ENCODE measurements at places on chromosomes 11 and 22.

- no peak for DNase-seq
These were observed 52.3 kb upstream of the FAM181B start for GRCh38 chr11:82786001-82786400.

- no peak for DNase-seq
These were observed 50.0 kb upstream of the API5 start for GRCh38 chr11:43261775-43262174.

- DNase-seq: no peak
These were observed 2.3 kb downstream of the MN1 start for GRCh38 chr22:27799015-27799826.

GRCh38 chr11:120749395-120749794, 237.8 kb downstream of the GRIK4 start:
- no peak for DNase-seq

DNA sequence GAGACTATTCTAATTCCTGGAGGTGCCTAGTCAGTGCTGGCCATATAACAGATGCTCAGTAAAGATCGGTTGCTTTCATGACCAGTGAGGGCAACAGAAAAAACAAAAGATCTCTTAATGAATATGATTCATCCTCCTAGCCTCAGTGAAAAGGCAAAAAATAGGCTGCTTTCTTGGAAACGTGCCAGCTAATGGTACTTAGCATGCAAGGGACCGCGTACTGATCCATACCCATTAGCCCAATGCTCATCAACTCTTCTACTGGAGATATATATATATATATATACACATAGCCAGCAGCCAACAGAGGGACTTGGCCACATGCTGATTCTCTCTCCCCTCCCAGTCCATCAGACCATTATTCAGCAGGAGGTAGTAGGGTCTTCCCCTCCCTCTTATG, 320.4 kb downstream of the KIRREL3 start:
- no peak for DNase-seq

- DNase-seq: no peak
These were observed 7.3 kb downstream of the RASSF10 start for GRCh38 chr11:13016415-13016814.

DNA sequence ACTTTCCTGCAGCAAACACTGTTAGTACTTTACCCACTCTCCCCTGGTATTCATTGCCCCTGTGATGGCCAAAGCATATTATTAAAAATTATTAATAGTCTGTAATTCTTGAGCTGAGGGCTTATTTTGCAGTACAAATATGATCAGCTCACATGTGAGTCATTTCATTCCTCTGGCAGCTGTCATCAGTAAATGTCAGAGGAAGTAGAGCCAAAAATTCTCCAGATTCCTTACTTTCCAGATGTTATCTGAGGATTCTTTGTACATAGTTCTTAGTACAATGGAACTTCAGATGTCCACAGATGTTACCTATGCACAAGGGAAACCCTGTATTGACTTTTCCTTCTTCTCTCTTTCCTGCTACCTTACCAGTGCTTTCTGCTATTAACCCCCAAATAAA, 12.5 kb downstream of the OR5B3 start:
- no peak for DNase-seq

DNA sequence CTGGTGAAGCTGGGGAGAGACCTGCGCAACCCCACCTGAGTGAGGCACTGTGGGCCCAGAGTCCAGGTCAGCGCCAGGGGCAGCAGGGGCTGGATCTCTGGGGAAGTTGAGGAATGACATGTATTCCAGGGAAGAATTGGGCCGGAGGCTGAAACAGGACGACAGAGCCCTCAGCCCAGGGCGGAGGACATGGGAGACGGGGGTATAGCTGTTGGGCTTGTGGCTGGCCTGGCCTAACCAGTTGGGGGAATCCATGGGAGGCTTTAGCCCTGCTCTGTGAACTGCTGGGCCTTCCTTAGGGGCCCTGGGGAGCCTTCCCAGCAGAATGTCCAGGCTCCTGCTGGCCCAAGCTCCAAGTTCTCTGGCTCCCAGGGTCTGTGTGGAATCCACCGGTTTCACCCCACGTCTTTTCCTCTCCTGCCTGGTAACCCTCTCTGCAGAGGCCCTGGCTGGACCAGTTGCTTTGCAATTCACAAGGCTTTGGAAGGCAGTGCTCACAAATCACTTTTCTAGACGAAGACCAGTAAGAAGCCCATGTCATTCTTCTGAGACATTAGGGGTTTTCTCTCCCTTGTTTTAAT, 50.4 kb upstream of the KCNQ1OT1 start:
- DNase-seq: no peak

DNA sequence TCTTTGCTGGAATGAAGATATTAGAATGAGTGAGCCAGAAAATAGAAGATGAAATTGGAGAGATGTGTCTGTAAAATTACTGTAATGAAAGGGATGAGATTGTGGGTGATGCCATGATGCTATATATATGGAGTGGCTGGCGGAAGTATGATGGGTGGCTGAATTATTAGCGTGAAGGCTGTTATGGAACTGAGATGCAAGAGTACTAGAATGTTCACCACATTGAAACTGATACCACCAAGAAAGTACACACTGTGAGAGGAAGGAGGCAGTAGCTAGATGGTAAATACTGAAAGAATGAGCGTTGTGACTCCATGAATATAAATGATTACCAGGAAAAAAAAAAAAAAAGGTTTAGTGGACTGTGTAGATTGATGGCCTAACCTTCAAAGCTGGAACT, 411.9 kb downstream of the CNTN5 start:
- no peak for DNase-seq

- no peak for DNase-seq
These were observed 181.2 kb upstream of the API5 start for GRCh38 chr11:43130616-43131015.

DNA sequence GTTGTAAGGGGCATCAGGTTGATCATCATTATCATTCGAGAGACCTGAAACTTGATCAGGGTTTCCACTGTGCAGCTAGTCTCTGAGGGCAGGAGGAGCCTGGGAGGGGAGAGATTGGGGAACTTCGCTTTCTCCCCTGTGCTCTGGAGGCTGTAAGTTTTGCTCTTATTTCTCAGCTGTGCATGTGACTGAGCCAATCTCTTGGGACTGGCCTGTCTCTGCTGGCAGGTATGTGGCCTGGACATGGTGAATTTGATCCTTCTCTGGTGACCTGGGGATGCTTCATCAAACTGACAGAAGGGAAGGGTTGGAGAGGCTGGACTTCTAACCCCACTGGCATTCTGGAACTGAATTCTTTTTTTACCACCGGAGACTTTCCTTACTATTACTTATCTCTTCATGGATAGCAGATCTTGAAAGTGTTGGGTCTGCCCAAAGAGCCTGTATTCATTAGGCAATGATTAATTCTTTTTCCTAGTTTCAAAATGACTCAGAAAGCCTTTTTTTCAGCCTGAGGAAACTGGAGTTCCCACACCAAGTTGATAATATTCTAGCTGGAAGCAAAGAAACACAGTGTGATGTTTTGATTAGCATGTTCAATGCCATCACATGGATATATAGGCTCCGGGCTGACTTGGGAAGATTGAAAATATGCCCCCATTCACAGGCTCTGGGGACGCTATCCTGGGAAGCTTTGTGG, 36.5 kb downstream of the TSPAN18 start:
- DNase-seq: no peak

DNA sequence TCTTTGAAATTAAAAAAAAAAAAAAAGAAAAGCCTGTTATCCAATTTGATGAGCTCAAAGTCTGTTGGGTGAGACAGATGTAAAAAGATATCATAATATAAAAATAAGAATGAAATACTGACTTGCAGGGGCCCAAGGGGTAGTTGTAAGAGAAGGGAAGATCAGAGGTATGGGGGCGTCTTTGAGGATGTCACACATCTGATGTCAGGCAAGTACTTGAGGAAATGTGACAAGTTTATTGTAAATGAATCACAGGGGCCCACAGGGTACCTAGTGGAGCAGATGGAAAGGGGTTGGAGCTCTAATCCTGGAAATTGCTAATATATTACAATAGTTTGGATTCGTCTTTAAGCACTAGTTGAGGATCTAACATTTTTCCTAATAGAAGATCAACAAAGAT, 131.6 kb downstream of the MAML2 start:
- DNase-seq: no peak

GRCh38 chr11:119175493-119176077, 7.1 kb downstream of the NLRX1 start:
- DNase-seq: no peak

- no peak for DNase-seq
These were observed 4.3 kb upstream of the FLI1 start for GRCh38 chr11:128689591-128689947.

DNA sequence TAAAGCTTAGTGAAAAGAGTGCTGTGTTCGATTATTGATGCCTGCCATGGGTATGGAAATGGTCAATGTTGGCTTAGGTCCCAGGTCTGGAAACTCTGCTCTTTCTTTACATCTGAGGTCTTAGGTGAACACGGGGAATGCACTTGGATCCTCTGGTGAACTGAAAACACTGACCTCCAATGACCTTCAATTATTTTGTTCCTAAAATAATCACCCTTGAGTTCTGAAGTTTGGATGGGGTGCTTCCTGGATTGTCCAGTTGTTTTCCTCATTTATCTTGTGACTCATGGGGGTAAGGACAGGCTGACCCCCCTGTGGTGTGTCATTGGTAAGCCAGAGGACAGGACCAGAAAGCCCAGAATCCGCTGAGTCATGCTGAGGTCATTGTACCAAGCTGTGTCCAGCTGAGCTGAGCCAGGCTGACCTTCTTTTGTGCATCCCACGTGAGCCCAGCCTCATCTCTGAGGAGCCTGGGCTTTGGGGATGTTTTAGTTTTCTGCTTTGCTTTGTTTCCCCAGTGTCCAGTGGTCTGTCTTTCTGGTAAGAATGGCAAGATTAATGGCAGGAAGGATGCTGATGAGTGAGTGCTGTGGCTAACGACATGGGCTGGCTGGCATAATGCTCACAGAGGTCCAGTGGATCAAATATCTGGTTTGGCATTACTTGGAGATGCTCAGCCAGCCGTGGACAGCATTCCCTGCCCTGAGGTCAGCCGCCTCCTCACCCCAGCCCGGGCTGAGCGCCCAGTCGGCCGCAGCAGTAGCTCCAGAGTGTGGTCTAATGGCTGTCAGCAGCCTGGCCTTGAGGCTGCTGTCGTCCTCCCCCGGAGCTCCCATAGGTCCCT, 35.6 kb downstream of the AMPD3 start:
- no peak for DNase-seq

DNA sequence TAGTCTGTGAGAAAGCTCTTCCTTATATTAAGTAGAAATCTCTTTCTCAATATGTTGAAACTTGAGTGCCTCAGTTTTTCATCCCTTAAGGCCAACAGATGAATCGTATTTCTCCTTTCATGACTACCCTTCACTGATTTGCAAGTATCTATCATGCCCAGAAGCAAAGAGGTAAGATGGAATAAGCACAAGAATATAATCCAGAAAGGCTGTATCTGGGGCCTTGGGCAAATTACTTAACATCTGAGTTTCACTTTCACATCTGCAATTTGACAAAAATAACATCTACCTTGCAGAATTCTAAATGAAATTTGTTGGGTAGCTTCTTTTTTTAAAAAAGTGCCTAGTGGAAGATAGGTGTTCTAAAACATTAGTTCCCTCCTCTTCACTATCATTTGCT, 552.4 kb upstream of the ANO5 start:
- DNase-seq: no peak

GRCh38 chr11:117081908-117082307, 16.3 kb downstream of the SIK3 start:
- no peak for DNase-seq

DNA sequence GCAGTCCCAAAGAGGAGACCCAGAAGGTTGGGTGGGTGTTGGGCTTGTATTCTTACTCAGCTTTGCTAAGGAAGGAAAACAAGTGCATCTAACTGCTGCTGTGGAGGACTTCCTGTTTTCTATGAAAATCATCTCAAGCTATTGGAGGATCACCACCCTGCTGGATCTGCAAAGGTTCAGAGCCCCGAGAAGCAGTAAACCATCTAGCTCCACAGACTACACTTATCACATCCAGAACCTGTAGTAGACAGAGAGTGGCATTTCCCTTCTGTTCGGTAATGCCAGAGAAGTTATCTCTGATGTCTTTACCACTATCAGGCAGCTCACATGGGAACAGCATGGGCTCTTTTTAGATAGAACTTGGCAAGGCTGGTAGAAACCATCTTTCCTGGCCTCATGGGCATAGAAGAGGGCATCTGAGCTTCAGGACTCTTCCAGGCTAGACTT, 21.7 kb downstream of the KCNJ1 start:
- no peak for DNase-seq

DNA sequence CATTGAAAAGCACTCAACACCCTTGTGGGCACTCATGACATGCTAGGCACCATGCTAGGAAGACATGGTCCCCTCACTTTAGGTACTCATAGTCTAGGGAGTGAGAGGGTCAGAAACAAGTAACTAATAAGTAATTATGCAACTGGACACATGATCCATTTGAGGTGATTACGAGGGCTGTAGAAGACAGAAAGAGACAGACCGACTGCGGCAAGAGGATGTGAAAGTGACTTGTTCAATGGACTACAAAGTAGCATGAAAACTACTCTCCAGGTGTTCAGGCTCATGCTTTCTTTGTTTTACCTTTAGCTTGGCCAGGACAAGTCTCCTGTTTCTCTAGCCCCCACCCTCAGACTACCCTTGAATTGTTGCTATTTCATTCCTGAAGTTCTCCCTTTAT, 310.8 kb upstream of the SORL1-AS1 start:
- DNase-seq: no peak

GRCh38 chr11:87861030-87861429, 314.2 kb downstream of the RAB38 start:
- DNase-seq: no peak

GRCh38 chr11:123480290-123480815, 50.3 kb downstream of the GRAMD1B start:
- DNase-seq: no peak

DNA sequence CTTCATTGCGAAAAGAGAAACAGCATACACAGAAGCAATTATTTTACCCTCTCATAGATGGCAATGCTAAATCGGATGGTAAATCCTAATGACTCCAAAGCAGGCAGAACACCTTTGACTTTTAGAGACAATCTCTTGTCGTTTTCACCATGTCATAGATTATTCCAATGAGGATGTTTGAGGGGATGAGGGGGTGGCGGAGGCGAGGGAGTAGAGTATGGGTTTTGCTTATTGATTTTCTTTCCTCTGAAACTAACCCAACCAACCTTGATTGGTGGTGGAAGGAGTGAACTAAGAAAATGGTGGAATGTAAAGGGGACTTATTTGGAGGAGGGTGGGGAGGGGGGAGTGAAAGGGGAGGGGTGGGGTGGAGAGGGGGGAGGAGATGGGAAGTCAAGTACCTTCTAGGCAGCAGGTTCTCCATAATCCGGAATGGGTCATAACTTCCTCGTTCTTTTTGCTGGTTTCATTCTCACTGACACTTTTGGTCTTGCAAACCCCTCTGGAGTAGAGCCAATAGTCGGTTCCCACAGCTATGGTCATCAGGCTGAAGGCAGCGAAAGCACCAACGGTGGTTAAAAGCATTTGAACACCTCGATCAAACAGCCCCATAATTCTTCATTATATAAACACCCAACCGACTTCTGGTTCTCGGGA, 1.5 kb downstream of the CACNG2 start:
- no peak for DNase-seq
